ENCODE measurements at places on chromosomes 5 and 9.

- DNase-seq, result no peak
Observed at GRCh38 chr5:58114324-58114723, 345.6 kb downstream of the PLK2 start.

DNA sequence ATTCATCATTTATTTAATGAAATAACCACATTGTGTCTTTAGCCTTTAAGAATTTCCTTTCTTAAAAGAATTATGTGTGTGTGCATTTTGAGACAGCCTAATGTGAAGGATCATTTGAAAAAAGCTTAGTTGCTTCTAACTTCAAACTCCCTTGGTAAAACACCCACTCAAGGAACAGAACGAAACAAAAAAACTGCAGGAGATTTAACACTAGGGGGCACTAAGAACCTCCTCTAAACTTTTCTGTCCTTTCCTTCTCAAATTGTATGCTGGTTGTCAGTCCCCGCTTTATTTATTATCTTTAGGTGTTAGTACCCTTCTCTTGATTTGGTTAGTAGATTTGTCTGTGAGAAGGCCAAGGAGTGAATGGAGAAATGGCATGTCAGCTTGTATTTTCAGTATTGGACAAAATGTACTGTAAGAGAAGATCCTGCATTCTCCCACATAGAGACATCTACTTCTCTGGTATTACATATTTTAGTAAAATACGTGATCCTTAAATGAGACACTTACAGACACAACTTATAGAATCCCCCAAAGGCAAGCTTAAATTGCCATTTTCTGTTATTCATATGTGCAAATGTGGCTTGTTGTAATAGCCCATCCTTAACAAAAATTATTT is 229.7 kb downstream of the MRPS30 start:
- peak; percentile 43 for DNase-seq

DNA sequence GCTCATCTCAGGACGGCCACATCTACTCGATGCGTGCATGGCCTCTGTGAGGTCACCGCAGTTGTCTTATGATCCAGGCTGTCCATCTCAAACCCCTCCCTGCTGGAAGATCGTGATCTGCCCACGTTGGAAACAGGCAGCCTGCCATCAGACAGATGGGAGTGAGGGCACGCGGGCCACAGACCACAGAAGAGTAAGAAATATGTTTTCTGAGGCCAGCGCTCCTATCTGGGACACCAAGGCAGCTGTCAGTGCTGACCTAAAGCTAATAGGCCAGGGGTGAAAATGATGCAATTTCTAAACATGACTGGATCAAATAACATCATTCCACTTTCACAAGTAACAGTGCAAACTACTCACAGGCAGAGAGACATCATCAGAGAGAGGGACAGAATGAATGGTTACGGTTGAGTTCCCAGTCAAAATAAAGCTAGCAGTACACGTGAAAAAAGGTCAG is 57.1 kb upstream of the CER1 start:
- no peak for DNase-seq

GRCh38 chr5:101531026-101531425 is 627.9 kb upstream of the ST8SIA4 start:
- peak; percentile 94 for DNase-seq

DNA sequence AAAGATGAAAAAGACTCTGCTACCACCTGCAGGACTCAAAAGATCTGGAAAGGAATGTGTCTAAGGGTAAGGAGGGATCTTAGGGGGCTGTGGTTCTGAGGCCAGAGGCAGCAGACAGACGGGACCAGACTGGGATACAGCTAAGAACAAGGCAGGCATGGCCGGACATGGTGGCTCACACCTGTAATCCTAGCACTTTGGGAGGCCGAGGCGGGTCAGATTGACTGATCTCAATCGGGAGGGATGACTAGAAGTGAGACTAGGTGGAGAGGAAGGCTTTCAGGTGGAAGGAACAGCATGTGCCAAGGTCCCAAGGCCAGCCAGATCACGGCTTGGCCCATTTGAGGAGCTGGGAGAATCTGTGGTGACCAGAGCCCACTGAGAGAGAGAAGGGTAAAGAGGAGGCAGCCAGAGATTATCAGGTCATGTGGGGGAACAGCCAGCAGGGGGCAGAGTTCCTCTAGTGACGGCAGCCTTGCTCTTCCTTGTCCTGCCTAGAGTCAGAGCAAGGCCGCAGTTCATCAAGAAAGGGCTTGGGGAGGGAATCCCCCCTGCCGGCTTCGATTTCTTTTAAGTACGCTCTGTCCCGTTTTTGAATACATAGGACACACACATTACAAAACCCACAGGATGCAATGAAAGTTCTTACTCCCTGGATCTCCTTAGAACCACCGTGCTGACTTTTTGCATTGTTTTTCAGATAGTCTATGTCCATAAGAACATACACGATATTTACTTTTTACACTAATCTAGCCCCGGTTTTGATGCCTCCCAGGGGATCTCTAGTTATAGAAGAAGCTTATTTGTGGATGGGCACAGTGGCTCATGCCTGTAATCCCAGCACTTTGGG is 2.6 kb upstream of the OLFML2A start:
- peak; percentile 76 for DNase-seq
